ENCODE measurements at places on chromosomes 16 and 17.

GRCh38 chr17:64196601-64197000 lies 66.5 kb downstream of the TEX2 start:
- peak; percentile 7 for DNase-seq

DNA sequence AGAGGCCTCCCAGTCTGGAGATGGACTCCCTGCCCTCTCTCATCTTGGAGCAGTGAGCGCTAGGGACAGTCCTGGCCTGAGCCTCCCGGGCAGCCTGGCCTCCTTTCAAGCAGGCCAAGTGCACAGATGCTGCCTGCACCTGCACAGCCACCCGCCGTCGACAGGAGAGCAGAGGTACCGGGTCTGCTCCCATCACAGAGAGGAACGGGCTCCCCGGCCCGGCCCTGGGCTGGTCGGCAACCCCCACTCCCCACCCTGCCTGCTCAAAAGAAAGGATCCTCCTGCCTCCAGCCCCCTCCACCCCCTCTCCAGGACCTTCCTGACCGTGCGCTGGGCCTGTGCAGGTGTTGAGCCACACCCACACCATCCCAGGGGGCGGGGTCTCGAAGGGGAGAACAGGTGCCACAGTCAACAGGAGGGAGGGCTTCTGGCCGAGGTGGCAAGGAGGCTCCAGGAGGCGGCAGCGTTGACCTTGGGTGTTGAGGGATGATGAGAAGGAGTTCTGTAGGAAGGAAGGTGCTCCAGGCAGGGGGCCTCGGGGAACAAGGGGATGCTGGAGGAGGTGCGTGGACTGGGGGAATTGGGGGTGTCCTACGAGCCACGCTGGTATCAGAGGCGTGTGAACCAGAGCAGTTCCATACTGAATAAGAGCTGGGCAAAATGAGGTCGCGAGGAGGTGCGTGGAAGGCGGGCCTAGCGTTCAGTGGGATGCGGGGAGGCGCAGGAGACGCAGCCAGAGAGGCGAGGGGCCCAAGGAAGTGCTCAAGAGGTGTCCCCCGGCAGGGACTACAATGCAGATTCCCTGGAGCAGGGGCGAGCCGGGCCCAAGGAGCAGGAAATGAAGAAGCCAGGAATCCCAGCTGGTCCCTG lies 967 bp upstream of the CDH15 start:
- DNase-seq: peak; percentile 63

DNA sequence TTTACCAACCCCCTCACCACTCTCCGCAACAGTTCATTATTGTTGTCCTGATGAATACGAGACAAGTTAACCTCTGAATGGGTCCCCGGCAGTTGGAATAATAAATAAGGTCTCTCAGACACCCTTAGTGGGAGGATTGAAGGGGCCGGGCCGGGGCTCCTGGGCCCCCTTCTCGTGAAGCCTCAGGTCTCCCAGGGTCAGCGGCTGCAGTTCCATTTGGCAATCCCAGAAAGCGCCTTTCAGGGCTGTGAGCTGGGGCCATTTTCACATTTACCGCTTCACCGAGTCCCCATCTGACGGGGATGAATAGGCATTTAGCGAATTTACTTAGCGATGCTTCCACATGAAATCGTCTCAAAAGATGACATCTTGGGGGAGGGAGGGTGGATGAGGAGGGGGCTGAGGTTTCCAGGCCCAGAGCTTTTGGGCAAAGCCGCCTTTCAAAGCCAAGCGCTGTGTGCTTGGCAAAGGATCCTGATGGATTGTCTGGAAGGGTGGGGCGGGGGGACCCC lies 309.8 kb downstream of the XYLT1 start:
- DNase-seq: peak; percentile 72

- DNase-seq: no peak
Observed at GRCh38 chr16:62249069-62249468, 212.8 kb upstream of the CDH8 start.

- DNase-seq: no peak
Observed at GRCh38 chr16:62676306-62676705, 640.1 kb upstream of the CDH8 start.

DNA sequence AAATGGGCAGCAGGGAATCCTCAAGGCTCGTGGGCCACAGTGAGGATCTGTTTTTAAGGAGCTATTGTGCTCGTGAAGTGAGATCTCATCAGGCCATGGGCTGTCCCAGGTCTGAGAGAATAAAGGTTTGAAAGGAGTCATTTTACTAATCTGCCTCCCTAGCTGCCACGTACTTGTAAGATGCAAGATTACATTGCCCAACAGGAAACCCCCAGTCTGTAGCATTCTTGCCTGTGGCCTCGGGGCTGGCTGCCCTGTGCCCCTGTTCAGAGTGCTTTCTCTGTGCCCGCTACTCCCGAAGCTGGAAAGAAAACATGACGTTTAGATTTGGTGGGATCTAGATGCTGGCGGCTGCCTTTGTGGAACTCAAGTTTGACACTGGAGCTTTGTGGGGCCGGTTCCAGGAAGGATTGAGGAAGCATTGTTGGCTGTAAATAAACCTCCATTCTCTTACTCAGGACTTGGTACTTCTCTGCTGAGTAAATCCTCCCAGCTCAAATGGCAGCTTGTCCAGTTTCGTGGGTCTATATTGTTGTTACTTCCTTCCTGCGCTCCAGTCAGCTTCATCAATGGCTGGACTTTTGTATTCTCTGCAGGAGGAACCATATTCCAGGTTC lies 21.2 kb downstream of the SAP30BP start:
- DNase-seq: peak; percentile 50

DNA sequence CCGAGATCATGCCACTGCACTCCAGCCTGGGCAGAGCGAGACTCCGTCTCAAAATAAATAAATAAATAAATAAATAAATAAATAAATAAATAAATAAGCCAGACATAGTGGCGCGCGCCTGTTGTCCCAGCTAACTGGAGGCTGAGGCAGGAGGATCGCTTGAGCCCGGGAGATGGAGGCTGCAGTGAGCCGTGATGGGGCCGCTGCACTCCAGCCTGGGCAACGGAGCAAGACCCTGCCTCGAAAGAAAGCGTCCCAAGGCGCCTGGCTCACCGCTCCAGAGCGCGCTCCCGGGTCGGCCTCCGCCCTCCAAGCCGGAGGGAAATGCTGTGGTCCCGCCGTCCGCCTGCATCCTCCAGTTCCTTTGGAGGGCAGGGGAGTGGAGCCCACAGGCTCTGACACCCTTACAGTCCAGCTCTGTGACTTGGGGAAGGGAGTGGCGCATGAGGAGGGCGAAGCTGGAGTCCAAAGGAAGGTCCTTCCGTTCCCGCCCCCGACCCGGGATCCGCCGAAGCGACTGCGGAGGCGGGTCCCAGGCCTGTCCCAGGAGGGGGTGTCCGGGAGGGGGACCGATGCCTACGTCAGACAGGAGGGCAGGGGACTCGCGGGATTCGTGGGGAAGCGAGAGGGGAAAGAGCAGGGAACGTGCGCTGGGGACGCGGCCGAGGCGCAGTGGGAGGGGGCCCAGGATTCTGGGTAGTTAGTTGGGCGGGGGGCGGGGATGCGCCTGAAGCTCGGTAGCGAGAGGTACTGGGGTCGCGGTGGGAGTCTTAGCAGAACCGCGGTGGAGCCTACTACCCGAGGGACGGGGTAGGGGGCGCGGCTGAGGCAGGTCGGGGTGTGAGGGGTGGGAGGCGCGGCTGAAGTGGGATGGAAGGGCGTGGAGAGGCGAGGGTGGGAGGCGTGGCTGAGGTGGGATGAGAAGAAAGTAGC lies 8.4 kb upstream of the TRPV2 start:
- DNase-seq: peak; percentile 93

DNA sequence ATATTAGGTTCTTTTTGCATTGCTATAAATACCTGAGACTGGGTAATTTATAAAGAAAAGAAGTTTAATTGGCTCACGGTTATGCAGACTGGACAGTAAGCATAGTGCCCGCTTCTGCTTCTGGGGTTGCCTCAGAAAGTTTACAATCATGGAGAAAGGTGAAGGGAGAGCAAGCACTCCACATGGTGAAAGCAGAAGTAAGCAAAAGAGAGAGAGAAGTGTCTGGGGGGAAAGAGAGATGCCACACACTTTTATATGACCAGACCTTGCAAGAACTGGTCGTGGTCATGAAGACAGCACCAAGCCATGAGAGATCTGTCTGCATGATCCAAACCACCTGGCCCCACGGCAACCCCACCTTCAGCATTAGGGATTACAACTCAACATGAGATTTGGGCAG lies 45.4 kb downstream of the KCNJ16 start:
- no peak for DNase-seq

DNA sequence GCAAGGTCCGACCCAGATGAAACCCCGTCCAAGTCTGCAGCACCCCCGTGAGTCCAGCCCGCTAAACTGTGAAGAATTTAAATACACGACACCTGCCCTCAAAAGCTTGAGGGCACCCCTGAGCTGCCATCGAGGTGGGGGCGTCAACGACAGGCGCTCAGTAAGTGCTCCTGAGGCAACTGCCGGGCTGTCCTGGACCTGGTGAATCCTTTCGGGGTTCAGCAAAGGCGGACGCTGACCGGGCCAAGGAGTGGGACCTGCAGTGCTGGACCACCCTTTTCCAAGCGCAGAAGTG lies 512 bp upstream of the ENDOV start:
- peak; percentile 55 for DNase-seq

DNA sequence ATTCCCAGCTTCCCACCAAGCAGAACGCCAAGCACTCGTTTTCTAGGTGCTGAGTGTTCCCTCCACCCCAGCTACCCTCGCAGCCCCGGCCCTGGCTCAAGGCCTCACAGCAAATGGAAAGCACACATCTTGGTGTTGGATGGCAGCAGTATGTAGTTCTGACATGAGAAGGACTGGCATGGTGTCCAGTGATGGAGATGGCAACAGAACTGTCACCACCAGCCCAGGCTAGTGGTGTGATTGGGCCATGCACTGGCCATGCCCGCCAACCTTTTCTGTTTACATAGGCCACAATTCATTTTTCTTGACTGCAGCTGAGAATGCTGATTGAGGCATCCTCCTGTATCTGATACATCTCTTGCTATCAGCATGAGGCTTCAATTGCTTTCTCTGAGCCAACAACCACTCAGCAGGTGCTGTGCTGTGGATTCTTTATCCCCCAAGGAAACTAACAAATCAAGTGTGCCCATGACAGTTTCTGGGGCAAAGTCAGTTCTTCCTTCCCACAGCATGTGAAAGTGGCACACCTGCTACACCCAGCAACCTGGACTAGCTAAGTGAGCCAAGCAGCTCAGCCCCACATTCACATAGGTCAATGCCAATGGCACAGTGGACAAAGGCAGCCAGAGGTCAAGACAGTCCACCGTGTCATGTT lies 3.8 kb downstream of the SLC12A4 start:
- DNase-seq: no peak

GRCh38 chr17:58488428-58488890 lies 251 bp upstream of the HSF5 start:
- DNase-seq: no peak

DNA sequence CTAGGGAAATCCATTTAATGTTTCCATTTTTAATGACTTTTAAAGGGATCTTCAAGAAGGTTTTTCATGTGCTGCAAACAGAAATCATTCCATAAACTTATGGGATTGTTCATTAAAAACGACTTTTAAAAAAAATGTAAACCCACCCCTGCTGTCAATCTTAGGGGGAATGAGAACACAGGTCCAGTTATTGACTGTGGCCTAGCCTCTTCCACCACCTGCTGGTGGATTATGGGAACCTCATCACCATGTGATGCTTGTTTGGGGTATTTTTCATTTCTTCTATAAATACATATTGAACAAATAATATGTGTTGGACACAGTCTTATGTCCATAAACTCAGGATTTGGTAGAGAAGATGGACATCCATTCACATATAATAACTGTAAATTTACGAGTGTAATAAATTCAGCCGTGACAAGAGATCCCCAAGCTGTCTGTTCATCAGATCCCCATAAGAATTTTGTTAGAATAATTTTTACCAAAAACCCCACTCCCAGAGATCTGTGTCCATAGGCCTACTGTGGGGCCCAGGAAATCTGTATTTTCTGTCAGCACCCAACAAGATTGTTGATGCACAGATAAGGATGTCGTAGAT lies 42.0 kb upstream of the TMC5 start:
- peak; percentile 50 for DNase-seq

GRCh38 chr16:22402191-22402590 lies 27.8 kb upstream of the CDR2 start:
- no peak for DNase-seq

DNA sequence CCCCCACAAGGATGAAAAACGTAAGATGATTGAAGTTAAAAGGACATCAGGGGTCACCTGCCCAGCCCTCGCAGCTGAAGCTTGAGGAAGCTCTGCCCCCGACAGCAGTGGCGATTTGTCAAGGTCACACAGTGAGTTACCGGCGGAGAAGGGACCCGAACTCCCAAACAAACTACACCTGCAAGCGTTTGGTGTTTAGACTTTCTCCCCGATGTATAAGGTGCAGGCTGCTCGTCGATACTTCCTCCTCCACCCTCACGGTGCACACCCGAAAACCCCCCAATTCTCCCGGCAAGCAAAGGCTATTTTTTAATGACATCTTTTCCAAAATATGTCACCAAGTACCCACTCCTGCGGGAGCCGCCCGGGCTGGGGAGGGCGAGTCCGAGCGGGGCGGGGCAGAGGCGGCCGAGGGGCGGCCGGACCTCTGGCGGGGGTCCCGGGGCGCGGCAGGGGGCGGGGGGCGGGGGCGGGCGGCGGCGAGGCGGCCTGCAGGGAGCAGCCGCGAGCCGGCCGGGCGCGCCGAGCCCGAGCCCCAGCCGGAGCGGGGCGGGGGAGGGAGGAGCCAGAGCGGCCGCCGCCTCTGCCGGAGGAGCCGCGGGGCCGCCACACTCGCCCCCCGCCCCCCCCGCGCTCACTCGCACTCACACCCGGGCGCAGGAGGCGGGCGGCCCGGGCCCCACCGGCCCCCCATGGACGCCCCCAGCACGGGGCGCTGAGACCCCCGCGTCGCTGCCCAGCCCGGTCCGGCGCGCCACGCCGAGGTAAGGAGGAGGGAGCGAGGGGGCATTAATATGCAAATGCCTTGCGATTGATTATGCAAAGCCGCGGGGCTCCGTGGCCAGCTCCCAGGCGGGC lies at the start of gene THRA:
TSS of gene THRA (plus strand) at position 637 of the 858 bp plus-strand sequence. CDS start 11,524 bp downstream, outside the sequence.
- peak; percentile 87 for DNase-seq

- DNase-seq: no peak
Observed at GRCh38 chr17:70713694-70714093, 544.4 kb downstream of the KCNJ2 start.

DNA sequence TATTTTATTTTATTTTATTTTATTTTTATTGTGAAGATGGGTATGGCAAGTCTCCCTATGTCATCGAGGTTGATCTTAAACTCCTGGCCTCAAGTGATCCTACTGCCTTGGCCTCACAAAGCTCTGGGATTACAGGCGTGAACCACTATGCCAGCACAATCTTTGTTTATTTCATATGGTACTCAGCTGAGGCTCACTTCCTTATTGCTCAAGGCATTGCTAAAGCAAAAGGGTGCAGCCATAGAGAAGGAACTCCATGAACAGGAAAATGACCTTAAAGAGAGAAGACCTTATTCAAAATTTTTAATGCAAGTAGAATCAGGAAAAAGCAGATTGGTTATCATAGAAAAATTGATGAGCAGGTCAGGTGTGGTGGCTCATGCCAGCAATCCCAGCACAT lies 110.6 kb upstream of the RBBP6 start:
- DNase-seq: no peak

GRCh38 chr16:21647562-21648164 lies 4.7 kb downstream of the IGSF6 start:
- DNase-seq: no peak

GRCh38 chr16:1610899-1611632 lies 806 bp downstream of the IFT140 start:
- no peak for DNase-seq

Measured in ecto neural progenitor cell (in vitro differentiated cells).